Osteocyte (in vitro differentiated cells): ENCODE measurements at places on chromosomes 7 and 10. TPM values are rescaled to one million over a fixed set of nuclear protein-coding genes. Genes with fewer than 3 reads are reported as not detected.

DNA sequence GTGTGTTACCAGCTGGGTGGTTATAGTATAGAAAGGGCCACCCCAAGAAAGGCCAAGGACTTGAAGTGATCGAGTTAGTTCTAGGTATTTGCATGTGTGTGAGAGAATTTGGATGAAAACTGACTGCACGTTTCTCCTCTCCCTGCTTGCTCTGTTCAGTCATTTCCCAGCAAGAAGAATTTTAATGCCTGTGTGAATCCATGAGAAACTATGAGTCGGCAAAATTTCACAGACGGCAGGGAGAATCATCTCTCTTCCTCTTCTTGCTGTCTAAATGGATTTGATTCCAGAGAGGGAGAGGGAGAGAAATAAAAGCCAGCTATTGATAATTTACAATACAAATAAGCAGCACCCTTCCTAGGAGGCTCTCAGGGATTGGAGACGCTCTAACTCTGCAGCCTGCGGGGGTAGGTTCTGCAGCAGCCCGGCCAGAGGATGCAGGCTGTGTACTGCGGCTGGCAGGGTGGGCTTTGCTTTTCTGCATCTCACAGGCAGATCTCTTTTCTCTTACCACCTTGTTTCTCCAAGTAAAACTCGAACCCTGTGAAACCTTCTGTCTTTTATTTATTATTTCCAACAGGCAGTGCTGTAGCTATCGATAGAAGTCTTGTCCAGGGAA, 183.6 kb downstream of the TCF7L2 start:
- DNase-seq: peak; percentile 53

GRCh38 chr10:90470966-90471365, 386.9 kb downstream of the HTR7 start:
- no peak for DNase-seq

GRCh38 chr10:117419921-117420320, 44.7 kb upstream of the PDZD8 start:
- no peak for DNase-seq

DNA sequence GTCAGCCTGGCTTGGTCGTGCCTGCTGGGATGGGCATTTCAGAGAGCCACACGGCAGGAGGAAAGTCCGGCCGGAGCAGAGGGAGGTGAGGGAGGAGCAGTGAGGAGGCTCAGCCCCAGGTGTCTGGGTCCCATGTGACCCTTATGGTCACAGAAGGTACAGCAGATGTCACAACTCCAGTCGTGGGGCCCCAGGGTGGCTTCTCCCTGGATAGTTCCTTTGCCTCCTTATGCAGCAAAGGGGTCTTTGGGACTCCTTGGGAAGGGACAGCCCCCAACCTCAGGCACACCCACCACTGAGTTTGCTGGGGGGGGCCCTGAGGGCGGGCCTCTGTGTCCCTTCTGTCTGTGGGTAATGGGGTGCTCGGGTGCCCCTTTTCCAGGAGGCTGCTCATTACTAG, 19.6 kb upstream of the PRKAG2 start:
- peak; percentile 74 for DNase-seq

- DNase-seq: no peak
These were observed 112.4 kb downstream of the CCSER2 start for GRCh38 chr10:84440781-84441180.

DNA sequence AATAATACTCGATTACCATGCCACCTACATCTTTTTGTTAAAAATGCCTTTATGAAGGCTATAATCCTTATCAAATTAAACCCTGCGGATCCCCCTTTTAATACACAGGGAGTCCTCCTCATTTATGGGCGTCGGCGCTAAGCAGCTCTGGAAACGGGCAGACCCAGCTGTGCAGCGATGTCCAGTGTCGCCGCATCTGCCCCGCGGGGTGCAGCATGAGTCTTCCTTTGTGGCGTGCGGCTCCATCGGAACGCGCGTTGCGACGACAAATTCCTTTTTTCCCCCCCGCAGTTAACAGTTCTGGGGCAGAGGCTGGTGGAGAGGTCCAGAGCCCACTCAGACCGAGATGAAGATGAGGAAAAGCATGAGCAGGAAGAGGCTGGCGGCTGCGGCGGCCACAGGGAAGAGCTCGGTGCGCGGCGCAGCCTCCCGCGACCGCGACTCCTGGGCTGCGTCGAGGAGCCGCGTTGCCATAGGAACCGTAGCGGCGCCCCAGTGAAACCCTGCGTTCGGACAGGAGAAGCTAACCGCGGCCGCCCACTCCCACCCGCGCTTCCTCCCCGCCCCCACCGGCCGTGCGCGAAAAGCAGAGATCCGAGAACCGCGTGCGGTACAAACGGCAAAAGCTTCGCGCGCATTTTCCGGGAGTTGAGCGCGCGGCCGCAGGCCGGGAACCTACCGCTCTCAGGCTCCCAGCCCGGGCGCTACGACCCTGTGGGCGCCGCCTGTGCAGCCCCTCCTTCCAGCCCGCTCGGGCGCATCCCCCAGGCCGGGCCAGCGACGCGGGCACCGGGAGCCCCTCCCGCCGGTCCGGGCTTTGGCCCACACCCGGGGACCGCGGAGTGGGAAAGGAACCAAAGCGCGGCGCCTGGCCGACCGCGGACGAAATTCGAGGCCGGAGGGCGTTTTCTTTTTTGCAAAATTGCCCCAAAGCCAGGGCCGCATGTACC, 130.6 kb downstream of the SPAG6 start:
- DNase-seq: peak; percentile 77

DNA sequence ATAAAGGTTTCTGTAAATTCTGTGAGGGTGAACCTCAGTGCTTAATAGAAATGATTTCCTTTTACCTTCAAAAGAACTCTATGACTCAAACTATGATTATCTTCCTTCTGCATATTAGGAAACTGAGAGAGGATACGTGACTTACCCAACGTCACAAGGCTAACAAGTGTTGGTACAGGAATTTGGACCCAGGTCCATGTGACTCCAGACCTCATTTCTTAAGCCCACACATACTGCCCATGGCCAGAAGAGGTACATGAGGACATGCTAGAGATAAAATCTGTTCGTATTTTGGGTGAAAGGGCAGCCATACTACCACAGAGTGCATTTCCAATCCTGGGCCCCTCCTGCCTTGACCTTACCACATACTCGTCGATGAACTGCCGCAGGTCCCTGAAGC, 61.5 kb upstream of the TM9SF3 start:
- no peak for DNase-seq

The PDE6C gene
- not detected in 2 replicates for total RNA-seq

The VAX1 gene
- total RNA-seq: 3.2 and 4.0 TPM in 2 replicates
